Stimulated activated CD4-positive, alpha-beta T cell treated with anti-CD3 and anti-CD28 coated beads, Interleukin-2, amount 100 ng/mL, for 48 hours (primary cell): ENCODE measurements at places on chromosomes 12 and 14.

DNA sequence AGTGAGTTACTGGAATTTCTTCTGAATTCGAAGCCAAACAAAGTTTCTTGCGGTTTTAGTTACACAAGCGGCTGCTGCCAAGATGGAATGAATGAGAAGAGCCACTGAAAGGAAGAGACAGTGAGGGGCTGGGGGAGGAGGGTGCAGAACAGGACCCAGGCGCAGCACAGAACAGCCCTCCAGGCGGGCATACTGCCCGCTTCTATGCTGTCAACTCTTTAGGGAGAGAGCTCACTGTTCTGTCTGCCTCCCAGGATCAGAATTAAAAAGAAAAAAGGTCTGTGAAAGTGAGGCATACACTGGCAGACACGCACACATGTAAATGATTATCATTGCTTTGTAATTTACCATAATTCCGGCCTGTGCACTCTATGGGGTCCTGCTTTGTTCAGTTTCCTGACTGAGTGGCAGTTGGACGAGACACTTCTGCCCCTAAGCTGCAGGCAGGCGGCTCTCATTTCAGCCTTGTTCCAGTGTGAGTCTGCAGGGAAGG is 231.6 kb downstream of the CACNA1C start:
- DNase-seq: no peak

DNA sequence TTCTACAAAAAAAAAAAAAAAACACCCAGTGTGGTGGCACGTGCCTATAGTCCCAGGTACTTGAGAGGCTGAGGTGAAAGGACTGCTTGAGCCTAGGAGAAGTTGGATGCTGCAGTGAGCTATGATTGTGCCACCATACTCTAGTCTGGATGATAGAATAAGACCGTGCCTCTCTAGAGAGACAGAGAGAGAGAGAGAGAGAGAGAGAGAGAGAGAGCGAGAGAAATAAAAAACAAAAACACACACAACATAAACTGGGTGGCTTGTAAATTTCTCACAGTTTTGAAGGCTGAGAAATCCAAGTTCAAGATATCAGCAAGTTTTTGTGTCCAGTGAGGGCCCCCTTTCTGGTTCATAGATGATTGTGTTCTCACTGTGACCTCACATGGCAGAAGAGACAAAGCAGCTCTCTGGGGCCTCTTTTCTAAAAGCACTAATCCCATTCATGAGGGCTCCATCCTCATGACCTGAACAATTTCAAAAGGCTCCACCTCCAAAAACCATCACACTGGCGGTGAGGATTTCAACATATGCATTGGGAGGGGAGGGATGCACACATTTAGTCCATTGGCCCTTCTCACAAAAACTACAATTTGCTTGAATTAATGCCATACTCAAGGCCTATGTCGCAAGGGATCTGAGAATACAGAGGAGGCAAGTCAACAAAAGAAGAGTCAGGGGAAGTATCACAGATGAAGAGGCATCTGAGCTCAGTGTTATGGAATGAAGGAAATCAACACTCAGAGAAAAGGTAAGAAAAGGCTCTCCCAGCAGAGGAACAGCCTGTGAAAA is 94.9 kb downstream of the PPM1H start:
- DNase-seq: no peak

DNA sequence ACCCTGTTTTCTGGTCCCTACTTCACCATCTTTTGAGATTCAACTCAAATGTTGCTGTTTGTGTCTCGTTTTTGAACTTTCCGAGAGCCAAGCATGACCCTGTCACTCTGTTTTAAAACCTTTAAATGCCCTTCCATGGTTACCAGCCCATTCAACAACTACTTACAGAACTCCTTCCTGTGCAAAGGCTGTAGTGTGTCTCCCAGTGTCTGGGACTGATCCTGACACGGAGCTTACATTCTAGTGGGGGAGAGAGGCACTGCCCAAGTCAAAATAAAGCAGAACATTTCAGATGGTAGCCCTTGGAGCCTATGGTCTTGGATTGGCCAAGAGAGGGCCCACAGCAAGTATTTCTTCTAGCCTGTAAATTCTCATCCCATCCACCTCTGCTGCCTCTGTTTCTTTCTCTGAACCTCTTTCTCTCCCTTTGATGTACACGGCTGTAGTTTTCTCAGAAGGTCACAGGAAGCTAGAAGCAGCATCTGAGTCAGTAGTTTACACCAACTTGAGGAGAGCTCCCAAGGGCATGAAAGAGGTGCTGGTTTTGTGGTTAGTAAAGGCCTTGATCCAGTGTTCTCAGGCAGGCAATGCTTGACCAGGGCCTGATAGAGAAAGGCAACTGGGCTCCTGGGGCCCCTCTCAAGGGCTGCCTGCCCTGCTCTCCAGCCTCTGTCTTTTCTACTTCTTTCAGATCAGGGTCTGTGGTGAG is 42.3 kb upstream of the SLC24A4 start:
- DNase-seq: no peak

DNA sequence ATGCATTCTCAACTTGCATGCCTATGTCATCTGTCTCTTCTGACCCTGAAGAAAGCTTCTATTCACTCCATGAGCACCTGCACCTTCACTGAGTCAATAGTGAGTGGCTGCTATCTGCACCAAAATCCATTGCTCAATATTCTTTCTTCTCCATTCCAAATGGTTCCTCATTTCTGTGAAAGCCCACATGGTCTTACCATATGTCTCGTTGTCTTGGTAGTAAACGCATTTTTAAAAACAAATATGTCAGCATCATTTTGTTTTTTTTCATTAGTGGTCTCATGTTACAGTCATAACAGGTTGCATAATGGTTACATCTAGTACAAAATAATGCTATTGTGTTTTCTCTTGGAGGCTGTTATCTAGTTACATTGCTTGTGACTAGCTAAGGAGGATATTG is 106.9 kb upstream of the CPM start:
- no peak for DNase-seq

DNA sequence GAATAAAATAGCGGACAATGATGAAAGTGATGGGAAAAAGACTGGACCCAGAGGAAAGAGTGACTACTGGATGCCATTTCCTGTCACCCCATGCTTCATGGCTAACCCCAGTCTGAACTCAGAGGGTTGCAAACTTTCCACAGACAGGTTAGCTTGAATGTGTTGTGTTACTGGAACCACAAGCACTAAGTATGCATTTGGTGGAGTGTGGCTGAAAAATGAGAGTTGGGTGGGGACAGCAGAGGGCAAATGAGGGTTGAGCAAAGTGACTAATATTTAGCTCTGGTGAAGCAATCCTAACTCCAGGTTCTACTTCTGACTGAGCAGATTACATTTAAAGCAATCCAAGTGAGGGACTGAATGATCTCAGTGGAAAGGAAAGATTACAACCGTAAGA is 1.6 kb downstream of the SLC16A7 start:
- peak; percentile 48 for DNase-seq

DNA sequence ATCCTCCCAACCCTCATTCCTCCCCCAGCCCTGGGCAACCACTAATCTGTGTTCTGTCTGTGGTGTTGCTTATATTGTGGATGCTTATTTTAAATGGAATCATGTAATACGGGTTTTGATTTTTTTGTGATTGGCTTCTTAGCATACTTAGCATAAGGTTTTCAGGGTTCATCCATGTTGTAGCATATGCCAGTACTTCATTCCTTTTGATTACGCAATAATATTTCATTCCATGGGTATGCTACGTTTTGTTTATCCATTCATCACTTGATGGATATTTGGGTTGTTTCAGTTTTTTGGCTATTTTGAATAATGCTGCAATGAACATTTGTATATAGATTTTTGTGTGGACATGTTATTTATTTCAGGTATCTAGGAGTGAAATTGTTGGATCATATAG is 82.9 kb downstream of the TSPAN9 start:
- DNase-seq: no peak

- no peak for DNase-seq
These were observed 88.9 kb upstream of the SLC38A2 start for GRCh38 chr12:46461459-46461858.

DNA sequence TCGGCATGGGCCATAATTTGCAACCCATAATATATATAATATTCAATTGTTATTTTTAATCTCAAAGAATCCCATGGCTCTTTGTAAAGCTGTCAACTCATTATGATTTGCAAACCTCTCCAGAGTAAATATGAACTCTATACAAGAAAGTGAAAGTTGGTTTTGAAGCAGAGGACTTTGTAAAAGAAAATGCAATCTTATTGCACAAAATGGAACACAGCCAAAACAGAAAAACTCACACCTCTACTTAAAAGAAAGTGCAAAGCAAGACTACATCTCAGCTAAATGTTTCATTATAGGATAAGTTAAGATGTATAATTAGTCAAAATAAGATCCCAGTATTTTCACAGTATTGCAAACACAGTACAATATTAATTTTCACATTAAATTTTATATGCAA is 111.2 kb upstream of the FLRT2 start:
- no peak for DNase-seq

DNA sequence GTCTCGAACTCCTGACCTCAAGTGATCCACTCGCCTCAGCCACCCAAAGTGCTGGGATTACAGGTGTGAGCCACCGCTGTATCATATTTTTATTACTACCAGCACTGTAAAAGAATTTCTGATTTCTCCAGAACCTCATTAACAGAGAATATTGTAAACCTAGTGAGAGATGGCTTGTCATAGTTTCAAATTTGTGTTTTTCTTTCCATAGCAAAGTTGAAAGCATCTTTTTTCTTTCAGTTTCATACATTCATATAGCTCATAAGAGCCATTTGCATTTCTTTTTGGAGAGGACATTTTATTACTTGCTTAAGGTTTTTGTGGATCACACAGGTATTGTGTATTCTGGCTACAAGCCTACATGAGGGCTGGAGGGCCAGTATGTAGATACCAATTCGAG is 58.0 kb downstream of the MIS18BP1 start:
- no peak for DNase-seq

DNA sequence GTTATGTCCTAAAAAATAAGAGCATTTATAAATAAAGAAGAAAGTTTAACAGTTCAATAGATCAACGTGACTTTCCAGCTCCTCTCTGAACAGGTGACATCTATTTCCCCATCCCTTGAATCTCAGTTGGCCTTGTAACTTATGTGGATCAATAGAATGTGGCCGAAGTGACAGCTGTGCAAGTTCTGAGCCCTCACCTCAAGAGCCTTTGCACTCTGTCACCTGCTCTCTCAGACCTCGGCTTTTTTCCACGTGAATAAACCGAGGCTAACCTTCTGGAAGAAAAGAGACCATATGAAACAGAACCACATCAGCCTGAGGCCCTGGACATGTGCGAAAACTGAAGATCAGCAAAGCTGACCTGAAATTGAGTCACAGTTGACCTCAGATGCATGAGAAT is 253.0 kb downstream of the DAD1 start:
- DNase-seq: no peak

DNA sequence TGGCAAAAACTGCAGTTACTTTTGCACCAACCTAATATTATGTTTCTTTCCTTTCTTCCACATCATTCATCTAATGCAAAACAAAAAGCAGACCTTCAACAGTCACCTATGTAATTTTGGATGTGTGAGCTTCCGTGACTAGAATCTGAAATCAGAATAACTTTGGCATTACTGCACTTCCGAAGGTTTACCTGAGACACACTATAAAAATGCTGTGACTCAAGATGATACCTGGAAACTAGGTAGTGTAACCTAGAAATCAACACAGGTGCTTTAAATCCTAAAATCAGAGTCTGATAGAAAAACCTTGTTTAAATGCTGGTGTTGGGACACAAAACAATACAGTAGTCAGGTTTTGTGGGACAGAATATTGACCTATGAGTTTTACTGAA is 2.2 kb downstream of the BTBD7 start:
- DNase-seq: no peak

DNA sequence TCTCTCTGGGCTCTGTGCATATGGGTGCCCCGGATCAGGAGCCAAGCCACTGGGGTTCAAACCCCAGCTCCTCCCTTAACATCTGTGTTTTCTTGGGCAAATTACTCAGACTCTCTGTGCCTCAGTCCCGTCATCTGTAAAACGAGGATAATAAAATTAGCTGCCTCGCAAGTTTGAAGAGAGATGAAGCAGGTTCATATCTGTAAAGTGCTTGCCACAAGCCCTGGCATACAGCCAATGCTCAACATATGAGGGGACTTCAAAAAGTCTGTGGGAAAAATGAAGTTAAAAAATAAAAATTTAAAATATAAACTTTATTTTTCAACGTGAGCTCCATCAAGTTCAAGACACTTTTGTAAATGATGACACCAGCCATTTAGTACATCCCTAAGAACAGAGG is 276.7 kb downstream of the FOXN3 start:
- DNase-seq: no peak

DNA sequence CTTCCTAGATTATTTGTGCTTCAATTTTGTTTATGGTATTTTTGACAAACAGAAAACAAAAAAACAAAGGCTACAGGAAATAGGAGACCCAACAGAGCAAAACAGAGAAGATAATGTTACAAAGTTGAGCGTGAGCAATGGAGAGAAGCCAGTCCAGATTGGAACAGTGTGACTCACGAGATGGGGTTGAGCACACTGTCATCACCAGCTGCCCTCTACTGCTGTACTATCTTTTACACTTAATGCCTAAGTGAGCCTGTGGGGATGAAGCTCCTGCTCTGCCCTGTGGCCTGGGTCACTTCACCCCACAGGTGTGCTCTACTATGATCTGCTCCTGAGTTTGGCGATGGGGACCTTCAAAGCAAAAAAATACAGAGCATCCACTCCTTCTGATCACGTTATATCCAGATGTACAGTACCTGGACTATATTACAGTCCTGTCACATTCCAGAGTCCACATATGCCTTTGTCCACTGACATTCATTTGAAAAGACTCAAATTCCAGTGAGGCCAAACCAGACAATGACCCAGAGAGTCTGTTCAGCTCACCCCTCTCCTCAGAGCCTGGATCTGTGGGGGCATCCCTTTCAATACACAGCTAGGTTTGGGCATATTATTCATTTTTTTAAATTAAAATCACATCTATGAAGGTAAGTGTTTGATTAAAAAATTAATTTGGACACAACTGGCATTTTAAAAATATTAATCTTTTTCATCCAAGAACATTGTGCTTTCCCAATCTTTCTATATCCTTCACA is 4.4 kb downstream of the IPO8 start:
- no peak for DNase-seq

DNA sequence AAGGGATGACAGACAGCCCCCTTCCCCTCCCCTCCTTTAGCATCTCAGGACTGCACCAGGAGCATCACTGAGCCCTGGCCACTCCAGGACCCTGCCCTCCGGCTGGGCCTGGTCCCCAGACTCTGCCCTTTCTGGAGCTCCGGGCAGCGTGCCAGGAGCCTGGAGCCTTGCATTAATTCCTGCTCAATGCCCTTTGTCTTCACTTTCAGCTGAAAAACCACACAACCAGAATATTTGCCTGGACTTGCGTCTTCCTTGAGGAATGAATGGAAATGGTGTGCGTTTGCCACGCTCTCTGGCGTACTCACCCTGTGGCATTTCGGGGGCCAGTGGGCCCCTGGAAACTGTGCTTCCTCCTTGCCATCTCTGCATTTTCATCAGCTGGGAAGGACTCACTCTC is 8.5 kb upstream of the RFLNA start:
- no peak for DNase-seq

- no peak for DNase-seq
These were observed 57.1 kb downstream of the VWF start for GRCh38 chr12:6067152-6067916.
